ENCODE measurements at places on chromosomes 3 and 15.
A peak's percentile ranks its signal among the peaks of the same experiment; 100 is the strongest.

GRCh38 chr15:90465930-90466567 lies 63.7 kb upstream of the CRTC3 start:
- DNase-seq, result no peak

DNA sequence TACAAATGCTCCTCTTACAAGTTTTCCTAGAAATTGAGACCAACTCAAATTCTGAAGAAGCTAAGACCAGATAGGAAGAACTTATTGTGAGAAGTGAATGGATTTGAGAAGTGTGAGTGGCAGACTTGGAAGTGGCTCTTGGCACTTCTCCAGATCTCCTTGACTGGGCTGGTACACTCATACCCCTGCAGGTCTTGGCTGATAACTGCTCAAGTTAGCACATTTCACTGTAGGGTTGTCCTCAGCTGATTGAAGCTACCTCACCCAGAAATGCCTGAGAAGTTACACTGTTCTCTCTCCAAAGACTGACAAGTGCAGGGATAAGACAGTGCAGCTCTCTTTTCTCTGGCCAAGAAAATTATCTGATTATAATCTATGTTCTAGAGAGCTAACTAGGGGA lies 16.5 kb upstream of the CLDN1 start:
- DNase-seq, result no peak

DNA sequence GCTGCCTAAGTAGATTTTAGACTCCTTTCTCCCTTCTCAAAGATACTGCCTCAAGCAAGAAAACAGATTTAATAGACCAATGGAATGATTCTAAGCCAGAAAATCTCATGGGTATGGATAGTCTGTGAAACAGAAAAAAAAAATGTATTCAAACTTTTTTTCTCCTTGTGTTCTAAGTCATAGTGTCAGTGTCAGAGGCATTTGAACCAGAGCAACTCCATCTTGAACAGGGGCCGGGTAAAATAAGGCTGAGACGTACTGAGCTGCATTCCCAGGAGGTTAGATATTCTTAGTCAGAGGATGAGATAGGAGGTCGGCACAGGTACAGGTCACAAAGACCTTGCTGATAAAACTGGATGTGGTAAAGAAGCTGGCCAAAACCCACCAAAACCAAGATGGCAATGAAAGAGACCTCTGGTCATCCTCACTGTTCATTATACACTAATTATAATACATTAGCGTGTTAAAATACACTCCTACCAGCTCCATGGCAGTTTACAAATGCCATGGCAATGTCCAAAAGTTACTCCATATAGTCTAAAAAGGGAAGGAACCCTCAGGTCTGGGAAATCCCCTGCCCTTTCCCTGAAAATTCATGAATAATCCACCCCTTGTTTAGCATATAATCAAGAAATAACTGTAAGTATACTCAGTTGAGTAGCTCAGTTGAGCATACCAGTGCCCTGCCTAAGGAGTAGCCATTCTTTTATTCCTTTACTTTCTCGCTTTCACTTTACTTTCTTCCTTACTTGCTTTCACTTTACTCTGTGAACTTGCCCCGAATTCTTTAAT lies 72.8 kb upstream of the GOLGA8B start:
- no peak for DNase-seq

DNA sequence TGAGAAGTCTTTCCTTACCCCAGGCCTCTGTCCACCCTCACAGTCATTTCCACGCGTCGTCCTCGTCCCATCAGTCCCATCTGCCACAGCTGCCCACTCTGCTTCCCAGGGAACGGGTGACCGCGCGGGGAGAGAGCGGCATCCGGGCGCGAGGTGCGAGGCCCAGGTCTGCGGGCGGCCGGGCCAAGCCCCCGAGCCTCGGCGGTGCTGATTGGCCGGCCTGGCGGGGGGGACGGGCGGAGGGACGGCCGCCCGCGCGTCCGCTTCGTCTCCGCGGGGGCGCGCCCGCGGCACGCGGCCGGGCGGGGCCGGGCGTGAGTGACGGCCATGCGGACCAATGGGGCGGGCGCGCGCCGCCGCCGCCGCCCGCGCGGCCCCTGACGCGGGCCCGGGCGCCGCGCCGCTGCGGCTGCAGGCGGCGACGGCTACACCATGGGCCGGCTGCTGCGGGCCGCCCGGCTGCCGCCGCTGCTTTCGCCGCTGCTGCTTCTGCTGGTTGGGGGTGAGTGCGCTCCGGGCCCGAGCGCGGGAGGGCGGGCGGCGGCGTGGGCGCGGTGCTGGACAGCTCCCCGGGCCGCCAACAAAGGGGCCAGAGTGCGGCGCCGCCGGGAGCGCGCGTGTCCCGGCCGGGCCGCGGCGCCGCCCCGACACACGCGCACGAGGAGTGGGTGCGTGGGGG lies at the start of gene PODXL2:
TSS of gene PODXL2 (plus strand) at position 398 of the 679 bp plus-strand sequence. CDS start at position 433, 35 bp downstream.
- peak; percentile 71 for DNase-seq

GRCh38 chr15:55532944-55533343 lies 24.9 kb upstream of the DNAAF4 start:
- no peak for DNase-seq
